Inflammatory macrophage (primary cell): ENCODE measurements at places on chromosomes 5 and 9.

GRCh38 chr9:128940946-128941755 is 6.3 kb downstream of the DOLK start:
- no peak for DNase-seq

- DNase-seq, result no peak
Observed at GRCh38 chr5:127834094-127834531, 130.9 kb downstream of the CCDC192 start.

- no peak for DNase-seq
Observed at GRCh38 chr5:56734091-56734694, 81.2 kb upstream of the MAP3K1 start.

- DNase-seq, result no peak
Observed at GRCh38 chr5:178515776-178516503, 74.3 kb downstream of the COL23A1 start.

DNA sequence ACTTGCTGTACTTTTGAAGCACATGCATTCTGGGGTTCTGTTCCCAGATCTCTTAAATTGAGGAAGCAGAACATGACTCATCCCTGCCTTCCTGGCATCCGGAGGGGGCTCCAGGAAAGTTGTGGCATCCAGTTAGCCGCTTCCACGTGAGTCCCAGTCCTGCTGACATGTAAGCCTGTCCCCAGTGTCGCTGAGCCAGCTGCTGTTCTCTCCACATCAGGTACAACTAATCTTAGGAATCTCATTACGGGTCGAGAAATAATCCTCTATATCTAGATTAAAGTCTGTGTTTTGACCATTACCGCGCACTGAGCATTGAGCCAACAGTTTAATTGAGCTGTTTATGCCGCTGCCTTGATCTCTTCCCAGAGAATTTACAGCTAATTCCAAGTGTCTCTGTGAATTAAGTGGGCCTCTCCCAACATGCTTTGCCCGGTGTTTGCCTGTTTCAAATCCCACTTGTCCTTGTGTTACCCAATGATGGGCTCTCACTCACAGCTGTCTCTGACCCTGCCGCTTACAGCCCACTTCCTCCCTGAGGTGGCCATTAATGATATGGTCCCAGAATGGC is 10.5 kb upstream of the SHB start:
- peak; percentile 86 for DNase-seq

GRCh38 chr9:92686954-92687353 is 17.0 kb upstream of the IPPK start:
- DNase-seq, result peak; percentile 8

DNA sequence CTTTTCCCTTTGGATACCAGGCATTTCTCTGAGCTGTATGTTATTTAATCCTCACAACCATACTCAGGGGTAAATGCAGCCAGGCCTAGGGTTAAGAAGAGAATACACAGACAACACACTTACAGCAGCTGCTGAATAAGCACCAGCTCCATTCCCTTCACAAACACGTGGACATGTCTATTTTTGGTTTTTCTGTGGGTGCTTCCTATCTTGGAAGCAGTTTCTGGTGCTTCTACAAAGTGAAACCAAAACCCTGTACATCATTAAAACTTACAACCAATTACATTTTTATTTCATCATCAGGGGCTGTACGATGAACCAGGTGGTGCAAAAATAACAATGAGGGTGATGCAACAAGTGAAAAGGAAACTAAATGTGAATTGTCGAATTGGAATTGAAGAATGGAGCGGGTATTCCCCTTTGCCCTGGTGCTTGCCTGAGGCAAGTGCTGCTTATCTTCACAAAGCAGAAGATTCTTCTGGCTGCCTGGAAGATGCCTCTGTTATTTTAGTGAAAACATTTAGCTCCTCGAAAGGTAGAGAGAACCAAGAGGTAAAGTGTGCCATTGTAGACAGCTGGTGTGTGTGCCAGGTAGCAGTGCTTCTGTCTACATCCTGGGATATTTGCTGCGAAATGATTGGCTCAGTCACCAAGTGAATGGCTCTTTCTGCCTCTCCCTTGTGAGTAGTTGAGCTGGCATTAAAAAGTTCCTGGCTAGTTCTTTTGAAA is 18.6 kb upstream of the IFNB1 start:
- DNase-seq, result peak; percentile 45

DNA sequence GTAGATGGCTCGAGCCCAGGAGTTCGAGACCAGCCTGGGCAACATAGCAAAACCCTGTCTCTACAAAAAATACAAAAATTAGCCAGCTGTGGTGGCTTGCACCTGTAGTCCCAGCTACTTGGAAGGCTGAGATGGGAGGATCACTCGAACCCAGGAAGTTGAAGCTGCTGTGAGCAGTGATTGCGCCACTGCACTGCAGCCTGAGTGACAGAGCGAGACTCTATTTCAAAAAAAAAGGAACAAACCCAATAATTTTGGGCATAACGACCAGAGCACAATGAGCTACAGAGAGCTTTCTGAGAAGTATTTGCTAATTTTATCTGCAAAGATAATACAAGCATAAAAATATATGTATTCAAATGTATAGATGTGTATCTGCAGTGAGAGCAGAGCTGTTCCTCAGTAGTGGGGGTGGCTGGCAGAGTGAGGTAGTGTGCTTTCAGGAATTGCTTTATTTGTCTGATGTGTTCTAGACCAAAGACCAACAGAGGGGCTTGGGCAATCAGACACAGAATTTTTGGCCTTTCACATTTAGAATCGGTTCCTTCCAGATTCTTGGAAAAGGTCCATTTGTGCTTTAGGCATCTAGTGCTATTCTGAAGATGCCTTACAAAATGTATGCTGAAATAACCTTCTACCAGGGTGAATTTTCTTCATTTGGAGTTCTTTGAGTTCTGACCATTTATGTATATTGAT is 5.2 kb downstream of the DOCK8 start:
- peak; percentile 68 for DNase-seq

- no peak for DNase-seq
Observed at GRCh38 chr9:122215663-122216062, 13.1 kb downstream of the LHX6 start.

- DNase-seq, result no peak
Observed at GRCh38 chr5:172607213-172607793, 33.8 kb upstream of the NEURL1B start.

GRCh38 chr5:171897231-171897630 is 109.2 kb downstream of the FBXW11 start:
- no peak for DNase-seq

DNA sequence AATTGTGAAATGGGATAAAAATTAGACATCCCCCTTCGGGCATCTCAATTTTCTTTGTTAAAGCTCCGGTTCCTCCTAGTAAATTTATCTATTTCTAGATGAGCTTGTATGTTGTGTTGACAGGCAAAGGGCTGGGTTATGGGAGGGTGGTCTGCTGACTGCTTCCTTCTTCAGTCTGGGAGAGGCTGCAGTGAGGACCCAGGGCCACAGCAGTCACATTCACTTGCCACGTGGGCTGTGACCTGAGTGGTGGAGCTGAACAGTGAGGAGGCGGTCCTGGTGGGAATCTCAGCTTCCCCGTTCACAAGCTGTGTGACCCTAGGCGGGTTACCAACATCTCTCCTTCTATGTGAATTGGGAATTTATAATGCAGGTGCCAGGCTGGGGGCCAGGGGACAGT is 57.5 kb upstream of the RXRA start:
- peak; percentile 13 for DNase-seq

DNA sequence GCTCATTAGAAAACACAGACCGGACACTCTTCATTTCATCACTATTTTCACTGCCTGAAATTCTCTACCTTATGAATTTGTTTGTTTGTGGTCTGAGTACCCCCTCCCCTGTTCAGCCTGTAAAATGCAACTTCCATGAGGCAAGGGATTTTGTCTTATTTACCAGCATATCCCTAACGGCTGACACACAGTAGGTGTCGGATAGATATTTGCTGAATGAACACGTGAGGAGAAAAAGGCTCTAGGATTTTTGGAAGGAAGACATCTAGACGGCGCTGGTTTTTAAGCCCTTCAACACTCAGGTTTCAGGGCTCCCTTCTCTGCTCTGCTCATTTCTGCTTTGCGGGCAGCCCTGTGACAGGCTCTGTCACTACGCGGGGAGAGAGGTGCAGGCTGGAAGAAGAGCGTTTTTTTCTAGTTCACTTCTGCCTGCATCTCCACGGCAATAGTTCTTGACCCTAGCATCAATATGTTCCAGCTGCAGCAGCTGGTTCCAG is 41.0 kb downstream of the KCNMB1 start:
- no peak for DNase-seq

GRCh38 chr9:111502506-111502905 is 18.3 kb upstream of the ECPAS start:
- DNase-seq, result no peak

DNA sequence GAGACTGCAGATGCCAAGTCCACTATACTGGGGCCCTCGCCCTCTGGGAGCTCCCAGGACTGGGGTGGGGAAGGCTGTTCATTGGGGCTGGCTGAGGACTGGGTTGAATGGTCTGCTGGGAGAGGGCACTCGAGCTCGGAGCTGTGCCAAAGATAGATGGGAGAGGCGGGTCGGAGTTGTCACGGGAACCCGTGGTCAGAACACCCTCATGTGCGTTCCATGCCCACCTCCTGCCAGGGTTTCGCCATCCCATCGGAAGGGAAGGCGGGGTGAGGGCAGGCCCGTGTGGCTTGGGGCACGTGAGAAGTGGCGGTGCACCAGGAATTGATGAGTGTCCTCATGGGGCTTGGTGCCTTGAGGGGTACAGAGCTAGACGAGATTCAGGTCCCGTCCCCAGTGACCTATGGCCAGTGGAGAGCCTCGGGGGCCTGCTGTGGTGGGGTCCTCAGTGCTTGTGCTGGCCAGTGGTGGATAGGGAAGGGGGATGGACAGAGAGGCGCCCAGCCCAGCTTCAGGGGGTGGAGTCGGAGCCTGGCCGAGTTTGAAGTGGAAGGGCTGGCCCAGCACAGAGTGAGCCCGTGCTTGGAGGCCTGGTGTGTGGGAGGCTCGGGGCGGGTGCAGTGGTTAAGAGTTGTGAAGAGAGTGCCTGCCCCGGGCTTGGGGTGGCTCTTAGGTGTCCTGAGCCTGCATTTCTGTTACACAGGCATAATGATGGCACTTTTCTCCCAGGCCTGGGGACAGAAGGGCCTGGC is 4.3 kb downstream of the CACFD1 start:
- DNase-seq, result no peak

GRCh38 chr9:123437201-123437600 is 81.2 kb downstream of the CRB2 start:
- no peak for DNase-seq

GRCh38 chr5:82720213-82721086 is 356.7 kb downstream of the TMEM167A start:
- no peak for DNase-seq

- no peak for DNase-seq
Observed at GRCh38 chr5:114238771-114239313, 123.0 kb upstream of the KCNN2 start.

GRCh38 chr5:59596586-59597350 is 296.8 kb downstream of the PDE4D start:
- peak; percentile 37 for DNase-seq

DNA sequence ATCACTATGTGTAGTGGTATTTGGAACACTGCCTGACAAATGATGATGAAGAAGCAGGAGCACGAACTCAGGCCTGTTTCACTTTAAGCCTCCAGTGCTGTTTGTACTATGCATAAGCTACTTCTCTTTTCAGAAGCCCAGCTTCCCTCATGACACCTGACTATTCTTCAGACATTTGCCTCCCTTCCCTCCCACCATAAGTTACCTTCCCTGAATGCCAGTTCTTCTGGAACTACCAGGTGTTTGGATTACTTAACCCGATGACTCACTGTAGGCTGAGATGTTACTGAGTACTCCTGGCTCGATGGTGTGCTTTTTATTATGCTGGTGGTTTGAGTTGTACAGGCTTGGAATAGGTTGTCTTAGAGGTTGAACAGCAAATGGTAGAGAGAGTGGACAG is 180.0 kb downstream of the SPATA31D1 start:
- no peak for DNase-seq

GRCh38 chr9:92044936-92045335 is 70.3 kb downstream of the SPTLC1 start:
- no peak for DNase-seq

DNA sequence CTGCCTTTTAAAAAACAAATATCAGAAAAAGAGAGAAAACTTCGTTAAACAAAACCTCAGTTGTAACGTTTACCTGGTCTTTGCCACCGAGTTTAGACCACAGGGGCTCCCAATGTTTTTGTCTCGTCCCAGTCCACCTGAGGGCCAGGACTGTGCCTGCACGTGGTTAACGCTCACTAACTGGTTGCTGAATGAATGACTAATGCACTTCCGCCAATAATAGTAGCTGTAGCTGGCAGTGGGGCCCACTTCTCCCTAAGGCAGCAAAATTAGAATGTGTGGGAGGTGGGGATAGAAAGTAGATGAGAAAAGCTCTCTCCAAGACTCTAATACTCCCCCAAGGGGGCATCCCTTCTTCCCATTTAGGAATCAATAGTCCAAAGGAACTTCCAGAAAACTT is 29.1 kb upstream of the MED27 start:
- no peak for DNase-seq

GRCh38 chr5:75670577-75670976 is 46.7 kb downstream of the POC5 start:
- no peak for DNase-seq

DNA sequence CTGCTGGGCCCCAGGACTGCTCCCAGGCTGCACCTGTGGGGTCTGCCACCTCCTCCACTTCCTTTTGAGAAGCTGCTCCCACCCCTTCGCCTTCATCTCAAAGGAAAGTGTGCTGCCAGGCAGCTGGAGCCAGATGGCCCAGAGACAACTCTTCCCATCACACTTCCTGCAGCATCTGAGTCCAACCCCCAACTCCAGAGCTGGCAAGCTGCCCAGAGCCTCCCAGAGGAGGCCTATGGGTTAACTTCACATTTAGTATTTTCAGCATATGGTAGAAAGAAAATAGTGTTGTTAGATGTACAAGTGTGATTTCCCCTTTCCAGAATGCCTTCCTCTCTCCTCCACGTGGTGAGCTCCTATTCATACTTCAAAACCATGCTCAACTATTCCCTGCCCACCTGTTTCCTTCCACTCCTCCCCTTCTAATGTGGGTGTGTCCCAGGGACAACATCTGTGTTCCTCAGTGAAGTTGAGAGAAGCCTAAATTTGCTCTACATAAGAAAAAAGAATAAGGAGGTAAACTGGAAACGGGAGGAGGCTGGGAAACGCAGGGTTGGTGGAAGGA is 38.6 kb upstream of the KCNMB1 start:
- DNase-seq, result no peak

GRCh38 chr9:70073193-70073592 is 29.5 kb downstream of the MAMDC2 start:
- DNase-seq, result no peak

DNA sequence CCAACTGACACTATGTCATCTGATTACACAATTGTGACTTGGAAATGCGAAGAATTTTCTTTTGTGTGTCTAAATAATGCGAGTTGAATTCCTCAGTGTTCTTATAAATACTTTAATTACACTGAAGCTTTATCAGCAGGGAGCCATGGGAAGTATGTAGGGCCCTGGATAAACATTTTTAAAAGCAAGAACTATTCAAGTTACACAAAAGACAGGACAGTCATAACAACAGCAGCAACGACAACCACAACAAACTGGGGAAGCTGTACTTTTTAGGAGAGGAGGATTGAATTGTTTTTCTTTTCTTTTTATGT is 250.3 kb upstream of the ZNF608 start:
- no peak for DNase-seq
